HS-5 (cell line): ENCODE measurements at places on chromosomes 2 and 18.

- no peak for DNase-seq
Measured at GRCh38 chr2:118243031-118243430, 154.8 kb downstream of the INSIG2 start.

DNA sequence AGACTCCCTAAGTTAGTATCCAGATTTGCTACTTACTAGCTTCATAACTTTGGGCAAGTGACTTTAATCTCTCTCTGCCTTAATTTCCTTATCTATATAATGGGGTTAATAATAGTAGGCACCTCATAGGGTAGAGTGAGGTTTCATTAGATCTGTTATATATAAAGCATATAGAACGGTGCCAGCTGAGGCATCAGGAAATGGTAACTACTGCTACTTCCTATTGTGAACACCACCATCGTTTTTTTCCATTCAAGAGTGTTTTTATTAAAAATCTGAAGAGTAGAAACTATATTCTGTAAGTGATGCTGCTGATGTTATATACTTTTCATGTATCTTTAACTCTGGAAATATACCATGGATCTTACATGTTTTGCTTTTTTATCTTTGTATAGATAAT lies 44.3 kb downstream of the MALT1 start:
- DNase-seq: no peak

- no peak for DNase-seq
Measured at GRCh38 chr2:214631406-214631805, 178.1 kb downstream of the BARD1 start.

- no peak for DNase-seq
Measured at GRCh38 chr18:3075491-3075890, 62.5 kb upstream of the LPIN2 start.

DNA sequence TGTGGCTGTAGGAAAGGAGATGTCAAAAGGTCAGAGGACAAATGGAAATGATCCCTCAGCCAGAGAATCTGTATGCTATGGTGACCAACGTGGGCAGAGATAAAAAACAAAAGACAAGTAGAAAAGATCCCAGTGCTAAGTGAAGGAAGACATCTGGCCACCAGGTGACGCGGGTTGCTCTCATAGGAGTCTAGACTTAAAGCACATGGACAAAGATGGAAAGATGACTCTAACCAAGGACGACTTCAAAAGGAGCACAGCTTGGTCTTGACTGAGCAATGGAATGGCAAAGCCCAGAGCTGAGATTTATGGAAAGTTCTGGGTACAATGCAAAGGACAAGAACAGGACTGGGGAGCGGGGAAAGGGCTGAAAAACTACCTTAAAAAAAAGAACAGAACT lies 96.8 kb downstream of the CLIP4 start:
- no peak for DNase-seq
